Retina (tissue), 1 donor: ENCODE measurements at places on chromosomes 16 and 17.

DNA sequence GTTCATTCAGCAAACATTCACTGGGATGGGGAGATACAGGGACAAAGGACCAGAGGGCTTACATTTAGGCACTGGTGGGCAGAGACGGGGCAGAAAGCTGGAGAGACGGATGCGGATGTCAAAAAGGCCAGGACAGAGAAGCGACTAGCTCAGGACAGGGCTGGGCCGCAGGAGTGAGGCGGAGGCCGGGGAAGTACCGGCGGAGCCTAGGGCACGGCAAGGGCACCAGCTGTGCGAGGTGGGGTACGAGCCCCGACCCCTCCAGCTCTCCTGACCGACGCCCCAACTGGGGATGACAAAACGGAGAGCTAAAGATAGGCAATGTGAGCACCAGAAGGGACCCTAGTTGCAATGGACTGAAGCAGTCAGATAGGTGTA lies 3.9 kb upstream of the SGCA start:
- no peak for DNase-seq

DNA sequence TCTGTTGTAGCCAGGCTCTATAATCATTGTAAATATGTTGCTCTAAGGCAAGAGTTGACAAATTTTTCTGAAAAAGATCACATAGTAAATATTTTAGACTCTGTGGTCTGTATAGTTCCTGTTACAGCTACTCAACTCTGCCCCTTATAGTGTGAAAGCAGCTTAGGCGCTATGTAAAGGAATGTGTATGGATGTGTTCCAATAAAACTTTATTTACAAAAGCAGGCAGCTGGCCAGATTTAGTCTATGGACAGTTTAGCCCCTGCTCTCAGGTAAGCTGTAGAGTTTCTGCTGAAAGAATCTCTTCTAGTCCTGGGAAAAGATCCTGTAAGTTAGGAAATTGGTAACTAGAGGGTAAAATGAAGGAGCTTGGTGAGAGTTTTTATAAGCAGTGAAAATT lies 133.1 kb downstream of the SALL1 start:
- DNase-seq: no peak

GRCh38 chr17:33517746-33518145 lies 224.7 kb upstream of the ASIC2 start:
- DNase-seq: no peak

DNA sequence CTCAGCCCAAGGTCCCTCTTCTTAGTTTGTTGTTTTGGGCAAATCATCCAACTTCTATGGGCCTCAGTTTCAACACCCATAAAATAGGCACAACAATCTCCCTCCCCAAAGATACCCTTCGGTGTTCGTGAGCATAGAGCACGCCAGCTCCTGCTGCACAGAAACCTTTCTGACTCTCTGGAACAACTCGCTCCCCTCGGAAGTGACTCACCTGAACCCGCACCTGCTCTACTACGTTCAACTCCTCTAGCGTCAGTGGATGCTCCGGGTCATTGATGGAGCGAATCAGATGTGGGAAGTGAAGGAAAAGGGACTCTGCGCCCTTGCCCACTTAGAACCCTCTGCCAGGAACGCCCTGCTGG lies 445 bp downstream of the CIAO2B start:
- DNase-seq: no peak
